Stimulated activated CD4-positive, alpha-beta T cell treated with anti-CD3 and anti-CD28 coated beads, Interleukin-1b, Interleukin-23, amount 100 ng/mL, for 48 hours (primary cell): ENCODE measurements at places on chromosomes 1 and 21.

DNA sequence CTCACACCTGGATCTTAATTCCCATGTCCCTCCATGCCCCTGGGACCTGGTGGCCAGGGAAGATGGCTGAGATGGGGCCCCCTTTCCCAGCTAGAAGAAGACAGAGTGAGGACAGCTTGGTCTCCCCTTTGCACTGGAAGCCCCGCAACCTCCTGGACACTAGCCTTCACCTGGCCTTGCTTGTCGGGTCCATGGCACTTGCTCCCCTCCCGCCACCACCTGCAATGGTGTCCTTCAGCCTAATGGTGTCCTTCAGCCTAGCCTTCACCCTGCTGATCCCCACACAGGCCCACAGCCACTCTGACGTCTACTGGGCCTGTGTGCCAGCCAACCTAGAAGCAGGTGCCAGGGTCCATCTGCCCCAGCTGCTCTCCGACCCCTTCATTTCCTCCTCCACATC is 45.9 kb upstream of the EDN2 start:
- peak; percentile 0 for DNase-seq

DNA sequence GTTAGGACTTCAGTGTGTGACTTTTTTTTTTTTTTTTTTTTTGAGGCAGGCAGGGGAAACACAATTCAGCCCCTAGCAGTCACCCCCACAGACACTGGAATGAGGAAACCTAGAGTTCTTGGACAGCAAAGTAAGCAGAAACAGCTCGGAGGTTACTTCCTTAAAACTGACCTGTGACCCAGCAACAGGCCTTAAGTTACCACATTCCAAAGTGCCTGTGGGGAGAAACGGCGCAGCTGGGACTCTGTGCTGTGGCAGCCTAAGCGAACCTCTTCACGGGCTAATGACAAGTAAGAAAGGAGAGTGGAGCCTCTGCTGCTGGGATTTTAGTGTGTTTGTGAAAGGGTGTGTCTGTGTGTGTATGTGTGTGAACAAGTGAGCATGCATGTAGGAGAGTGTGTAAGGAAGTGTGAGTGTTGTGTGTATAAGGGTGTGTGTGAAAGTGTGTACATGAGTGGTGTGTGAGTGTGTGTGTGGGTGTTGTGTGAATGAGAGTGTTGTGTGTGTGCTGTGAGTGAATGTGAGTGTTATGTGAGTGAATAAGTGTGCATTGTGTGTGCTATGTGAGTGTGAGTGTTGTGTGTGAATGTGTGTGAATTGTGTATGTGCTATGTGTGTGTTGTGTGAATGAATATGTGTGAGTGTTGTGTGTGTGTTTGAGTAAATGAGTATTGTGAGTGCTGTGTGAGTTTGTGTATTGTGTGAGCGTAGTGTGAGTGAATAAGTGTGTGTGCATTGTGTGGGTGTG is 180.8 kb downstream of the BRINP2 start:
- DNase-seq: no peak

DNA sequence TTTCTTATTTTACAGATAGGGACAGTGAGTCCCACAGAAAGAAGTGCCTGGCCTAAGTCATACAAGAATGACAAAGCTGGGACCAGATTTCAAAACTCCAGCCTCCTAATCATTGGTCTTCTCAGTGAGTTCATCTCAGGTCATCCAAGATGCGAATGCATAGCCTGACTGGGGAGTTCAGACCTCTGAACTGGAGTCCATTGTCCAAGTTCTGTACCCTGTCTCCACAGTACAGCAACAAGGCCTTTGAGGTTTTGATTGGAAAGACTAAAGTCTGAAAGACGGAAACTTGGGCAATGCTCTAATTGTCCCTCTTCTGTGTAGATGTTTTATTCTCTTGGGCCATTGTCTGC is 62.0 kb downstream of the TNN start:
- DNase-seq: no peak

DNA sequence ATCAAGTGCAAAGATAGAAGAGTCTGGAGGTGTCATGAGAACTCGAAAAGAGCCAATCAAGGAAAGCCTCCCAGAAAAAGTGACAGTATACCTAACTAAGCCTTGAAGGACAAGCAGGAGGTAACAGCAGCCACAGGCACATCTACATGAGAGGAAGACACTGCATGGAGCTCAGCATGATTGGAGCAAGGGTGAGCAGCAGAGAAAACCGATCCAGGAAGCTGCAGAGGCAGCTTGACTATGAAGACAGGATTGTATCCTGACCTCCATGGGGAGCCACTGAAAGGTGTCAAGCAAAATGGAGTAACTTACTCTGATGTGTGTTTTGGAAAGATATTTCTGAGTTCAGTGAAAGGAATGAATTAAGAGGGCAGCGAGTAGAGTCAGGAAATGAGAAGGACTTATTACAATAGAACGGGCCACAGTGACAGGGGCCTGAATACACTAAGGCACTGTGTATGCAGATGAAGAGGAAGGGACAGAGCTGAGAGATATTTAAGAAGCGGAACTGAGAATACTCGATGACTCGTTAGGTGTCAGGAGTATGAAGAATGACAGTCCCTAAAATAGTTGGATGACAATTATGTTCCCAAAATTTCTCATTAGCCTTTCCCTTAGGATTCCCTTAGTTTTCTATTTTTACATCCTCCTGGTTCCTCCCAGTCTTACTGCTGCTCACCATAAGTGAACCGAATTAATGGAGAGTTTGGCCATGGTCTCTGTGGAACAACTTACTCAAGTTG is 139.3 kb upstream of the NFIA start:
- no peak for DNase-seq

DNA sequence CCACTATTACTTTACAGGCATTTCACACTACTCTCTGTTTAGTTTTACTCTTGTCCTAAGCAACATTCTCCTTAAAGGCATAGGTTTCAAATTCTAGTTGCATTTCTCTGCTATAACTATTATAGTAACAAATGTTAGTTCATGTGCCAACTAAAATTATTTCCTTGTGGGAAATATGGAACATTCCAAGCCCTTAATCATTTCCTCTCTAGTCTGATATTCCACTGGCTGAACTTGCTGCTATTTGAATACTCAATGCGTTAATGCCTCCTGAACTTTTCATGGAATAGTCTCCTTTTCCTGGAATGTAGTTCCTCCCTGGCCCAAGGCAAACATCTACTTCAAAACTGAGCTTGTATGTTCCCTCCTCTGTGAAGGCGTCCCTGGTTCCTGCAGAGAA is 19.3 kb upstream of the TBX19 start:
- no peak for DNase-seq

DNA sequence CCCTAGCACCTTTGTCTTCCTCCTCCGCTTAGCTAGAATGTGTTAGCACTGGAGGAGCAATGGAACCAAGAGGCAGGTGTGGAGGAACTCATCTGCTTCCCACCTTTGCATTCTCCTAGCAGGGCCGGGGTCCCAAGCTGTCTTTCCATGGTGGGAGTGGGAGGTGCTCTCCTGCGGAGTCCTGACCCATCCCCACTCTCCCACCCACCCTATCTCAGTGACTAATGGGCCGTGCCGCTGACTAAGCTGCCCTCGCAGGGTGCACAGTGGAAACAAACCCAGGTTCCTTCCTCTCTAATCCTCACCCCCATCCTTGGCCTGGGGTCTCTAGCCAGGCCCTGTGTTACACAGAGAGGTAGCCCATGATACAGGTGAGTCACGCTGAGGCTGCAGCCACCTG is 177.5 kb downstream of the HIVEP3 start:
- peak; percentile 76 for DNase-seq

GRCh38 chr1:91557039-91557690 is 56.5 kb downstream of the CDC7 start:
- no peak for DNase-seq

DNA sequence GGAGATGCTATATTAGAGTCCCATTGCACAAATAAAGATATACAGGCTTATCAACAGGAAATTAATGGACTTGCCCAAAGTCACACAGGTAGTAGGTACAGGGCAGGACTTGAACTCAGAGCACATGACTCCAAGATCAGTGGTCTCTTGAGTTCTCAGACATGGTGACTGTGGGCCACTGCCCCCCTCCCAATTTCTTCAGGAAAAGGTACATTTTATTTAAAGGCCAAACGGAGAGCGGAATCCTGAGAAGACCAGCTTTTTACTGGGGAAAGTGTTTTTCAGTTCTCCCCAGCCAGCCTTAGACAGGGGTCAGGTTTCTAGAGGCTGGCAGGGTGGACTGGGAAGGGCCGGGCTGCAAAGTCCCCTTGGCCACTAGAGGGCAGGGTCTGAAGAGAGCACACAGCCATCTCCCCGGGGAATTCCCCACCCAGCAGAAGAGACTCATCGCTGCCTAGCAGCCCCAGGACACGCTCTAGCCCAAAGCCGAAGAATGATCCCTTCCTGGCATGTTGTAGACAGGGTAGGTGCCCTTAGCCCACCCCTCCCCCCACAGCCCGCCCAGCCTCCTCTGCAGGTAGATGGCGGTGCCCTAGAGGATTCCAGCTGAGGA is 29.7 kb downstream of the ACP6 start:
- peak; percentile 83 for DNase-seq

- no peak for DNase-seq
Observed at GRCh38 chr1:210366767-210367166, 38.1 kb downstream of the HHAT start.

DNA sequence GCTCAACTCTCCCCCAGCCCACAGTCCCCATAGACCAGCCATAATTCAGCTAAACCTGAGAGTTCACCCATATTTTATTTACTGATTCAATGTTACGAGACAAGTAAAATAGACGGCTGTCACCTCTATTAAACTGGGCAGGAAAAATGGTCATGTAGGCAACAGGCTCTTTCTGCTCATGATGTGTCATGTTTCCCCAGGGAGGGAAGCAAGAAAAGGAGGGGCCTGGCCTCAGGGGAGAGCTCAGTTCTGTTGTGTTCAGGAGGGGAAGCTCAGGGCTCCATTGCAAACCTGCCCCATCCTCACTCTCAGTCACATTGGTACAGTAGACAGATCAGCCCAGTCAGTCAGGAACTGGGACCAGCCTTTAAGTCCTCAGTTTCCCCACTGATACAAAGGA is 12.8 kb downstream of the GRIK3 start:
- DNase-seq: no peak
